ENCODE measurements at places on chromosomes 3 and 15.
A peak's percentile ranks its signal among the peaks of the same experiment; 100 is the strongest.

DNA sequence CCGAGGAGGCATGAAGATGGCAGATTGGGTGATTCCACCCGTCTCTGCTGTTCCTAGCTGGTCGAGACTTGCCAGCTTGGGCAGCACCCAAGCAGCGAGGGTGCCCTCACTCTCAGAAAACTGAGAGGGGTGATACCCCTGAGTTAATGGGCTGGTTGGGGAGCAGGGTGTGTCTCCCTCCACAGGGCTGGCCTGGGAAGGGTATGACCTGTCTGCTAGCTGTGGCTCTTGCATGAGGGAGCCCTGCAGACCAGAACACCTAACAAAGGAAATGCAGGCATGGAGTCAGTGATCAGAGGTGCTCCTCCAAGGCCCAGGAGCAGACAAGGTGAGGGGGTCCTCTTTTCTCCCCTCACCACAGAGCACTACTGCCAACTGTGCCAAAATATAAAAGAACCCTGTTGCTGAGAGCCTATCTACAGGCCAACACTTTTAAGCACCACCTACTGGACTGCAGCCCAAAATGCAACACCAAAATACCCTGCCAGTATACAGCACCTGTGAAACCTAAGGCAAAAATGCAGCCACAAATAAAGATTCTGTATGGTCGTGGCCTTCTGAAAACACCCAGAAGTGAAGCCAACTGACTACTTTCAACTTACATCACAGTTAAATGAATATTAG is 35.8 kb upstream of the PPM1L start:
- DNase-seq, result no peak

- DNase-seq, result no peak
Measured at GRCh38 chr15:80252121-80252518, at the start of gene CTXND1. Gene CTXND1 (minus strand): TSS chr15:80252213. CDS start chr15:80201949, 50,264 bp downstream.

DNA sequence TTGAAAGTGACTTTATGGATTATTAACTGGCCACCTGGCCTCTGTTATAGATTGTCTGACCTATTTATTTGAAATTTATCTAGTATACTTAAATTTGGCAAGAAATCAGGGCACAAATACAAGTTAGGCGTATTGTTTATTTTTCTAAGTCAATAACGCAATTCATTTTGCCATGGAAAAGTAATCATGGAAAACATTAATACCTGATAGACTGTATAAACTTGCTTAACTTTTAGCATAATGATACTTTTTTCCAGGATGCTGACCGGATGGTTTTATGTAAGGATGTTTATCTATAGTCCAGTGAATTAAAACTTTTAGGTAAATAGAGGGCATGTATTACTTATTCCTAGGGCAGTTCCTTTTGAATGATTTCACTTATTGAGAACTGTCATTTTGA is 20.2 kb downstream of the FNDC3B start:
- DNase-seq, result no peak

GRCh38 chr3:27900316-27900715 is 178.2 kb upstream of the EOMES start:
- DNase-seq, result no peak

DNA sequence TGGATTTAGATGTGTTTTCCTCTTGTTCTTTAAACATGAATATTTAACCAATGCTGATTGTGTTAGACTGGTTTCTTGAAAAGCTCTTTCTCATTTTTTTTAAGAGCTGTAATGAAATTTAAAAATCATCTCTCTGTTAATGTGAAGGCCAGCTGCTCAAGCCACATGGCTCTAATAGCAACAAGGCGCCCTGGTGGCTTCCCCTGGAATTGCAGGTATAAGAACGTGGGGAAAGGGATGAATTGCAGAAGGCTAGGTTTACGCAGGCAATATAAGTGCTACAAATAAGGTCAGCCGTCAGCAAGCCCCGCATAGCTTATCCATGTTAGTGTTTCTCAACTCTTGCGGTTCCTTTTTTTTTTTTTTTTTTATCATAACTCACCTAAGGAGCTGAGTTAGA is 108.5 kb downstream of the SAMMSON start:
- peak; percentile 3 for DNase-seq

DNA sequence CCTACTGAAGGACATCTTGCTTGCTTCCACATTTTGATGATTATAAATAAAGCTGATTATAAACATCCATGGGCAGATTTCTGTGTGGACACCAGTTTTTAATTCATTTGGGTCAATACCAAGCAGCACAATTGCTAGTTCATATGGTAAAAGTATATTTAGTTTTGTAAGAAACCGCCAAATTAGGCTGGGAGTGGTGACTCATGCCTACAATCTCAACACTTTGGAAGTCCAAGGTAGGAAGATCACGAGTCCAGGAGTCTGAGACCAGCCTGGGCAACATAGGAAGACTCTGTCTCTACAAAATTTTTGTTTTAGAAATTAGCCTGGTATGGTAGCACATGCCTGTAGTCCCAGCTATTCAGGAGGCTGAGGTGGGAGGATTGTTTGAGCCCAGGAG is 52.6 kb upstream of the ABHD2 start:
- DNase-seq, result no peak

DNA sequence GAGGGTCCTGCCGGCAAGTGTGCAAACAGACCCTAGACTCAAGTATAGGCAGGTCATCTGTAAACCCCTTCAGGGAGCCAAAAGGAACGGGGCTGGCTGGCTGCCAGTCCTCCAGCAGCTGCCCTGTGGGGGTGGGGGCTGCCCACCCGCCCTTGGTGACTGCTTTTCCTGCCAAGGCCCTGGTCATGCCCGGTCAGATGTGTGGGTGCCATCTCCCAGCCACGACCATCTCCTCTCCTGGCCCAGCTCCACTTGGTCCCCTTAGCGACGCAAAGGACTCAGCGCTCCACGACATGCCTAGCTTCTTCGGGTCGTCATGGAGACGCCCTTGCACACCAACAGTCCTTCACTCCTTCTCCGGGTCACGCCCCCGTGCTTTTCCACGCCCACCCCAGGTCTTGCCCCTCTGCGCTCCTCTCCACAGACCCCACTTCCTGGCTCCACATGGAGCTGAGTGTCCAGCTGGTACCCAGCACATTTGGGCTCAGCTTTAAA is 2.4 kb downstream of the MUC4 start:
- no peak for DNase-seq

GRCh38 chr3:131705558-131706051 is 202.8 kb upstream of the MRPL3 start:
- no peak for DNase-seq

DNA sequence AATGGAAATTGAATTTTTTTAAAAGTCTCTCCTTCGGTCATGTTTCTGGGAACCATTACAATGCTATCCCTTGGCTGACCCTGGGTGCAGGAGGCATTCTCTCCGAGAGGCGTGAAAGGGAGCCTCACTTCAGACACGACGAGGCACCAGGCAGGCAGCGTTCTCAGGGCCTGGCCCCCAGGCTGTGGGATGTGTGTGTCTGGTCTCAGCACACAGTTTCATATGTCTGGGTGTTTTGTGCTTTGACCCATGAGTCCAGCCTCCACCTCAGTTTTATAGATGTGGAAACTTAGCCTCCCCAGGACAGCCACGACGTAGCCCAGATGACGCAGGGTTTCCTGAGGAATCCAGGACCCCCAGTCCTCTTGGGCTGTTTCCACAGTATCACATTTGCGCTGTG is 34.0 kb downstream of the FGD5 start:
- DNase-seq, result no peak

DNA sequence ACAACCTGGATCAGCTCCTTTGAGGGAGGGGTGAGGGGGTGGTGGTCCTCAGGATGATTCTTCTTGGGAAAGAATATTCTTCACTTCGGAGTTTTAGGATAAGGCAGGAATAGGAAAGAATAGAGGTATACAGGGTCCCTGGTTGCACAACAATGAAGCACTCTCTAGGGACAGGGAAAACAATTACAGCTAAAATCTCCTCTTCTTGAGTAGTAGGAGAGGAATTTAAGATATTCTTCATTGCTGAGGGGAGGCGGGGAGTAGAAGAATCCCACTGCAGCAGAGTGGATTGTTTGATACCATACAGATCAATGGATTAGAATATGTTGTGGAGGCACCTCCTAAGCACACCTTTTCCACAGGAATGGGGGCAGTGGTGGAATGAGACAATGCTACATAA is 20.5 kb downstream of the SLC9C1 start:
- DNase-seq, result no peak

GRCh38 chr3:11287404-11287803 is 15.2 kb downstream of the ATG7 start:
- DNase-seq, result no peak

- DNase-seq, result no peak
Measured at GRCh38 chr3:117790235-117790987, 1080.8 kb downstream of the TUSC7 start.

DNA sequence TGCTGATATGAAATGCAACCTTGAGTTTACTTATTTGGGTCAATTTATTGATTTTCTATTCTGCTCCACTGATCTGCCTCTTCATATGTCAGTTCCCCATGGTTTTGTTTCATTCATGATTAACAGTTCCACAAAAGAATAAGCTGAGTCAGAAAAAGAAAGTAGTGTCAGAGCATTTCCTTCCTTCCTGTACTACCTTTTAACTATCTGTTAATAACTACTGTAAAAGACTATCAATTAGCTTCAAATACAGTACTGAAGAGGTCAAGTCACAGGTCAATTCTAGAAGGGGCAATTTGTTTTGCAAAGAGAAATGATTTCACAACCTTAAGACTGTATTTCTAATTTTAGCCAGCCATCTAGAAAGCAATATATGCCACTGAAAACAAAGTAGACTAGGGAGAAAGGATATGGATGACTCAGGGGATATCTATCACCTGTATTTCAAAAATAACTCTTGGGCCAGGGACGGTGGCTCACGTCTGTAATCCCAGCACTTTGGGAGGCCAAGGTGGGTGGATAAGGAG is 129.5 kb downstream of the TFDP2 start:
- DNase-seq, result no peak

GRCh38 chr3:119800844-119801243 is 18.9 kb downstream of the NR1I2 start:
- no peak for DNase-seq

DNA sequence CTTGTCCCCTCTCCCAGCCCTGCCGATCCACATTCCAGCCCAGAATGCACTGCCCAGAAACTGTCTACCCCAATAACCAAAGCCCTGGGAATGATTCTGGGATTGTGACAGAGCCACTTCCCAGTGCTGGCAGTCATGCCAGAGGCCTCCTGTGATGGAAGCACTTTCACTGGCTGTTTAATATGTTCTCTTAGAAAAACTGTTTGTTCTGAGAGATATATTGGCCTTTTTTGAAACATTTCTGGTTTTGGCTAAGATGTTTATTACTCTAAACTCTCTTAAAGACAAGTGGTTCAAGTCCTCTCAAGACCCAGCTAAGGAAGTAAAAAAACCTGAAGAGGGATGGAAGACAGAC is 74.0 kb upstream of the HACD2 start:
- no peak for DNase-seq

- DNase-seq, result no peak
Measured at GRCh38 chr3:13947912-13948311, 68.0 kb upstream of the WNT7A start.

GRCh38 chr3:67832817-67833216 is 178.4 kb upstream of the SUCLG2 start:
- peak; percentile 6 for DNase-seq

DNA sequence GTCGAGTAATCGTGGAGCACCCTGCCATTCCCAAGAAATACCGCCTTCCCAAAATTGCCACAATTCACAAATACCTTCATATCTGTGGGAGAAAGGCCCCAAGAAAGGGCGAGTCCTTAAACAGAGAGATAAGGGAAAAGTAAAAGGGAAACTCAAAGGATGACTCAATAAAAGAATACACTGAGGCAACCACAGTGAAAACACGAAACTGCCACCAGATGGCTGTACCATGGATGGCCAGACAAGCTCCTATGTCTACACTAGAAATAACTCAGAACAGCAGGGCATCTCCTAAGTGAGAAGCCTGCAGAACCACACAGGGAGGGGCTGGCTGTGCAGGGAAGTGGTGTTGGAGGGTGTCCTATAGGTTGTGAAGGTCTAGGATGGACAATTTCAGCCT is 25.0 kb downstream of the SRGAP3 start:
- DNase-seq, result no peak

DNA sequence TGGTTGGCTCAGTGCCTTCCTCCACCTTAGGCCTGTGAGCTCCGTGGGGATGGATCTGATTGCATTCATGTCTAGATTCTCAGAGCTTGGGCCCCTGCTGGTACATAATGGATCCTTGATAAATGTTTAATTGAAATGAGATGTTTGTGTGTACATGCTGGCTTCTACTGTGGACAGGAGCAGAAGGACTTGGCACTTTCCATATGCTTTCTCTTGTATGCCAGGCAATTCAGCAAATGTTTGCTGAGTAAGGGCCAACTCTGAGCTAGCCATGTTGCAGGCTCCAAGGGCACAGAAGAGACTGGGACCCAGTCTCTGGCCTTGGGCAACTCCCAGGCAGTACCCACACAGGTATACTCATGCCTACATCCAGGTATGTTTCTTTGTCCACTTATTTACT is 67.0 kb downstream of the RAB11A start:
- no peak for DNase-seq

DNA sequence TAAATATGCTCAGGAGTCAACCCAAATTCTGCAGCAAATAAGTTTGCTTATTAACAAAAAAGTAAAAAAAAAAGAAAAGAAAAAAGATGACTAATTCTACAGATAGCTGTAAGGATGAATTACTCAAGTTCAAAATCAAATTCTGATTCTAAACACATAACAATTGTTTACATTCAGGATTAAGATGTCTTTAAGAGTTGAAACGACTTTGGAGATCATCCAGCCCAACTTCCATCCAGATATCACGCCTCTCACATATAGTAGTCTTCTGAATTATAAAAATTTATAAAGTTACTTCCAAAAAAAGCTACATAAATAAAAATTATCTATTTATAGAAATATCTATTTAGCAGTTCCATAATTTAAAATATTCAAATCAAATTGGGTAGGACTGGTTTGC is 39.8 kb downstream of the GYG1 start:
- DNase-seq, result no peak

DNA sequence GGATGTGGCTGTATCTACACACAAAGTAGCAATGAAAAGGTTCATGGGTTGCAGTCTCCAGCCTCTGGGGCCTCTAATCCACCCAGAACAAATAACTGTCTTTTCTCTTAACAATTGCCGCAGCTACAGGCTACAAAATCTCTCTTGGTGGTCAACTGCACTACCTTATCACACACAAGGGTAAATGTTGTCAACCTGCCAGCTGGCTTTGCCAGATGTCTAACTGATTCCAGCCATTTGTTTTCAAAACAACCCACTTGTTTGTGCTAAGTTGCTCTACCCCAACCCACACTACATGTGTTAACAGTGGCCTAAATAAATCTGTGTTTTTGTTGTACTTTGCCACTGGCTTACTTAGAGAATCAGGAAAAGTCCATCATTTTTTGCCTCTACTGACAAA is 447.3 kb downstream of the TAFA4 start:
- DNase-seq, result no peak

DNA sequence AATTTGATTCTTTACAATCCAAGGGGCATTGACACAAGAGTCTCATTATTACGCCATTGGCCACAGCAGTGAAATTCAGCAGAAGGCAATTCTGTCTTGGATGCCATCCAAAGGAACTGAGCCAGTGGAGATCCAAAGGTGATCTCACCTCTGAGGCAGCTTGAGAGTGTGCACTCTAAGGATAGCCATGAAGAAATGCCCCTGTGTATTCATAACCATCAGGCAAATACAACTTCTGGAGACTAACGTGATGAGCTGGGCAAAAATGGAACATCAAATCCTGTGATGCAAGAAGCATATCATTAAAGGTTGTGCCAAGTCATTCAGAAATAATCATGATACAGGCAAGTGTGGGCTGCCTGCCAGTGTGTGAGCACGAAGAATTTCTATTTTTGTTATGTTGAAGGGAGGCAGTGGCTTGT is 41.4 kb downstream of the ROBO2 start:
- no peak for DNase-seq

GRCh38 chr15:96054621-96055020 is 275.9 kb upstream of the NR2F2 start:
- no peak for DNase-seq
